Stimulated activated CD4-positive, alpha-beta T cell treated with anti-CD3 and anti-CD28 coated beads, Interleukin-12 subunit alpha, Interleukin-12 subunit beta, amount 100 ng/mL, for 48 hours (primary cell): ENCODE measurements at places on chromosomes 1 and 21.

DNA sequence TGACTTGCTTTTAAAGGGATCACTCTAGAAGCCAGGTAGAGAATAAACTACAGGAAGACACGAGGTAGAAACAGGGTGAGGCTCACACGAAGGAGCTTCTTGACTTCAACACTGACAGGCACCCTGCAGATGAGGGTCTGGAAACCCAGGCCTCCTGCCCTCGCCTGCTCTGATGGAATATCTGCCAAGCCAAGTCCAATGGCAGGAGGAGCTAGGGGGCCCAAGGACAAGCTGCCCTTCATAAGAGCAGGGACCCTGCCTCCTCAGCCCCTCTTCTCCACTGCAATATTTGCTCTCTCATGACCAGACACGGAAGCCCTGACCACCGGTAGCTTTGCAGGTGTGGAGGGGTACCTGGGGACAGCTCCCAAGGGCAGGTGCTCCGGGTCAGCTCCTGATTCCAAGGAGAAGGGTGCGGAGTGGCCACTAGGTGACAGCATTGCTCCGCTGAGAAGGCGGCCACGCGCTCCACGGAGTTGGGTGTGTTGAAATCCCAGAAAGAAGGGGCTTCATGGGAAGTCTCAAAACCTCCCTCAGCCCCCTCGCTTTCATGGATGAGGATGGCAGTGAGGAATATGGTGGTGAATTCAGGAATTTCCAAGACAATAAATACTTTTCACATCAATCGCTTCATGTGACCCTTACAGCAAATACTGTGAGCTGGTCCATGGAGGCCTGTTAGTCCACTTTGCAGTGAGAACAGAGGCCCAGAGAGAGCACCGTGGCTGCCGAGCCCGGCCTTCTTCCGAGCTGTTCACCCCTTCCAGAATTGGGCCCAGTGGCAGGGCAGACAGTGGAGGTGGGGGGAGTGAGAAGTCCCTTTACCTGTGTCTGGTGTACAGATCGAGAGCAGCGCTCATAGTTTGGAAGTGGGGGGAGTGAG lies 33.2 kb upstream of the PAX7 start:
- DNase-seq = peak; percentile 30

GRCh38 chr1:214337511-214337910 lies 56.6 kb downstream of the SMYD2 start:
- no peak for DNase-seq

- no peak for DNase-seq
Observed at GRCh38 chr21:29406385-29406784, 107.7 kb downstream of the BACH1 start.

GRCh38 chr1:150288382-150288781 lies 5.3 kb upstream of the MRPS21 start:
- no peak for DNase-seq
